ENCODE measurements at places on chromosomes 13 and 19.

- DNase-seq, result no peak
These were observed 53.6 kb downstream of the TDRD12 start for GRCh38 chr19:32773126-32773525.

- no peak for DNase-seq
These were observed 275.6 kb downstream of the DACH1 start for GRCh38 chr13:71591374-71591773.

DNA sequence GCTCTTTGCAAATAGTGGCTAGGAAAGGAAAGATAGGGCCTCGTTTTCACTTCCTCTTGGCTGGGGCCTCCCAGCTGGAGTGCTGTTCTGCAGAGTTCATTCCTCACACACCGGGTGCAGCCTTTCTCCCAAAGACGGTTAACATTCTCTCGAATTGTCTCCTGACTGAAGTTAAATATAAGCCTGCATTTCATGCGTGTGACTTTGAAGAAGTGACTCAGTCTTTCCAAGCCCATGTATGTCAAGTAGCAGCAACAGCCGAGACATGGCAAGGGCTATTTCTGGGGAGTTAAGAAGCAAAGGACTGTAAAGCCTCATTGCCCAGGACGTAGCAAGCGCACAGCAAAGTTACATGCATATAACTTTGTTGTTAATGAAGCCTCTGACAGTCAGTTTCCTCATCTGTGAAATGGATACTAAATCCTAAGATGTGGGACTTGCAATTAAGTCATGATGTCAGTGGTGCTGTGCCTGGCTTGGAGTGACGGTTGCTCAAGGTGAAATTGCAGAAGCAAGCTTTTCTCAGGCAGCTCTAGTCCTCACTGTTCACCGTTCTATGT lies 502.4 kb downstream of the MYO16 start:
- DNase-seq, result no peak

DNA sequence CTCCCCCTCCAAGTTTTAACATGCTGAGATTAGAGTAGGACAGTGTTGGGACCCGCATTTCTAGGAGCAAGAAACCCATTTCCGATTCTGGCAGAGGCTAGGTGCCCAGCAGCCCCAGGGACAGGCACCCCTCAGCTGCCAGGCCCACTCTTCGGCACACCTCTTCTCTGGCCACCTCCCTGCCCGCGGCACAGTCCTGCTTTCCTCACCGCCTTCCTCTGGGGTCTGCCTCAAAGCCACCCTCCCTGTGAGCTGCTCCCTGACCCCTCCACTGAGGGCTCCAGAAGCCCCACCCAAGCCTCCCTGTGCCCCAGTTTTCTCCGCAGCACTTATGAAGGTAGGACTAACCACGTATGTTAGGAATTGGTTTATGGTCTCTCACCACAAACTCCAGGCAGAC lies 79.9 kb downstream of the STK24 start:
- DNase-seq, result no peak

DNA sequence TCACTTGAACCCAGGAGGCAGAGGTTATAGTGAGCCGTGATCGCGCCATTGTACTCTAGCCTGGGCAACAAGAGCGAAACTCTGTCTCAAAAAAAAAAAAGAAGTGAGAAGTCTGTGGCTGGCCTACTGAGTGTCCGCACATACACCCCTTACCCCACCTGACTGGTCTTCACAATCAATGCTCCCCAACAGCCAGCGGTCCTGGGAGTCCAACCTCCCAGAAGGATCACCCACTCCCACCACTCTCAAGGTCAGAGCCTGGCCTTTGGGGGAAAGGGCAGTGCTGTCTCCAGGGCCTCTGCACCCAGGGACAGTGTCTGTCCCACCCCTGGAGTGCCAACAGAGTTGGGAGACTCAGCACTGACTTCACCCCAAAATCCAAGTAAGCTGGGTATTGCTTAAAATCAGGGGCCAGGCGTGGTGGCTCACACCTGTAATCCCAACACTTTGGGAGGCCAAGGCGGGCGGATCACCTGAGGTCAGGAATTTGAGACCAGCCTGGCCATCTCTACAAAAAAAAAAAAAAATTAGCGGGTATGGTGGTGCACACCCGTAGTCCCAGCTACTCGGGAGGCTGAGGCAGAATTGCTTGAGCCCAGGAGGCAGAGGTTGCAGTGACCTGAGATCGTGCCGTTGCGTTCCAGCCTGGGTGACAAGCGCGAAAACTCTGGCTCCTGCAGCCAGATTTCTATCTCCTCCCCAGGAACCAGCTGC lies 2.3 kb upstream of the CD320 start:
- no peak for DNase-seq

GRCh38 chr13:80116107-80116506 lies 224.8 kb downstream of the SPRY2 start:
- DNase-seq, result no peak

DNA sequence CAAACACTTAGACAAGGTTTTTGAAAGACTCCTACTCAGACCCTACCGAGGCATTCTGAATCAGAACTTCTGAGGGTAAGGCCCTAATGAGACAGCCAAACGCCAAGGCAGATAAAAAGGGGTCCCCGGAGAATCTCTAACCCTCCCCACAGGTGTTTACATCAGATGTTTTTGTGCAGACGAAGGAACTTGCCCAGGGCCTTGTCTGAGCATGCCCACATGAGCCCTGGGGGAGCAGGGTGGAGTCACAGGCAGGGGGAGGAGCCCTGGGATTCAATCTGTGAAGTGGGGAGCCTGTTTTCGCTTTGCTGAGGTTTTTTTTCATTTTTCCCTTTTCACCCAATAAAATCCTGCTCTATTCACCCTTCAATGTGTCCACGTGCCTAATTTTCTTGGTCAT lies 61.6 kb upstream of the MED4 start:
- DNase-seq, result peak; percentile 68

DNA sequence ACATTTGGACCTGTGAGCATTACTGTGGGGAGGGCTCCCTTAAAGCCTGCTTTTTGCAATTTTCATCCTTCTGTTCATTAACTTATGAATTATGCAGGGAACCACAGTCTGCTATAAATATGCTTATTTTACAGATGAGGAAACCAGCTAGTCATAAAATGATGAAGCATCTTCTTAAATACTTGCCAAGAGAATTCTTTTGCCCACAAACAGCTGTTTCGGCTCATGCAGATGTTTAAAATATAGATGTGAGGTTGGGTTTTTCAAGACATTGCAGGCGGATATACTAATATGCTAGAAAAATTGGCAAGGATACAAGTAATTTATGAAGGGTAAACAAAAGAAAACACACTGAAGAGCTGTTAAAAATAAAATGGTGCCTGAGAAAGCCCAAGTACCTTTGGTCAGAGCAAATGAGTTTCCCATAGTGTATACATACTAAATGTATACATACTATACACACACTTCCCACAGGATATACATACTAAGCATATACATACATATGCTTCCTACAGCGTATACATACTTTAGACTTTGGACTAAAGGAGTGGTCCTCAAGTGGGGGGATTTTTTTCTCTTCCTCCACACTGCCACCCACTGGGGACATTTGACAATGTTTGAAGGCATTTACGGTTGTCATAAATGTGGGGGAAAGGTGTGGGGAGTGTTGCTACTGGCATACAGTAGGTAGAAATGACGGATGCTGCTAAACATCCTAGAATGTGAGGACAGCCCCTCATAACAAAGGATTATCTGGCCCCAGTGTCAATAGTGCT lies 164.9 kb upstream of the CSNK1A1L start:
- no peak for DNase-seq

DNA sequence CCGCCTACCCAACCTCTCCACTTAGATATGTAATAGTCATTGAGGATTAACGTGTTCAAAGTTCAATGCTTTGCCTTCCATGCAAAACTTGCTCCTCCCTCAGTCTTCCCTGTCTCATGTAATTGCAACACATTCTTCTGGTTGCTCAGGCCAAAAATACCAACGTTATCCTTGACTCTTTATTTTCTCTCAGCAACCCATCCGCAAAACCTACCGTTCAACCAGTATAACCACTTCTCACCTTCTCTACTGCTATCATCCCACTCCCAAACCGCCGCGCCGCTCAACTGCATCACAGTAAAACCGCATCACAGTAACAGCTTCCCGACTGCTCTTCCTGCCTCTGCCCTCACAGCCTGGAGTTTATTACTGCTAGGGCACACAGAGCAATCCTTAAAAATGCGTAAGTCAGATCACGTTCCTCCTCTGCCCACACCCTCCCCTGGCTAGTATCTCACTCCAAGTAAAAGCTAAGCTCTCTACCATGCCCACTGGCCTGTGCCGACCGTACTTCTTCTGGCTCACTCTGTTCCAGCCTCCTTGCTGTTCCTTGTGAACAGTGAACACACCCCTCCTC lies 8.2 kb downstream of the MTIF3 start:
- no peak for DNase-seq

DNA sequence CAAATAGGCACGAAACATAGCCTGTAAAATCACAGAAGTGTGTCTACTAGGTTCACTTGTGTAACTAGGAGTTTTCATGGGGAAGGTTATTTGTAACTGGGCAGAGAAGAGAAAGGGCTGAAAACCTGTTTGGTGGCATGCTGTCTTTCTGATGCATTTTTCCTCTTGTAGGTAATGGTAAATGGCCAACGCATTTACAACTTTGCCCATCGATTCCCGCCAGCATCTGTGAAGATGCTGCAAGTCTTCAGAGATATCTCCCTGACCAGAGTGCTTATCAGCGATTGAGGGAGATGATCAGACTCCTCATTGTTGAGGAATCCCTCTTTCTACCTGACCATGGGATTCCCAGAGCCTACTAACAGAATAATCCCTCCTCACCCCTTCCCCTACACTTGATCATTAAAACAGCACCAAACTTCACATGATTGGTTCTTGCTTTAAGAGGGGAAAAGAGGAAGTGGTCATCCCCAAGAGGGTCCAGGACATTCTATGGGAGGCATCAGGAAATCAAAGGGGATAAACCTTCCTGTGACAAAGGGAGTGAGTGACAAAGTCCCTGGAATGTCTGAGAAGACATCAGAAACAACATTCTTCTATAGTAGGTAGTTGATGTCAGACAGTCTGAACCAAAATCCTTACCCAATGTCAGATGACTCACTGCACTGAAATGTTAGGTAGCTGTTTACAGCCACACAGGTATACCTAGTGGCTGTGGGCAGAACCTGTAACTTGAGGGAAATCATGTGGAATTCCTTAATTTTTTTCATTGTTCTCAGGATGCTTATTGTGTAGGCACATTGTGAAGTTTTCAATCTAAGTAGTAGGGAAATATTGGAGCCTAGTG lies 5.0 kb downstream of the LGALS14 start:
- DNase-seq, result no peak

DNA sequence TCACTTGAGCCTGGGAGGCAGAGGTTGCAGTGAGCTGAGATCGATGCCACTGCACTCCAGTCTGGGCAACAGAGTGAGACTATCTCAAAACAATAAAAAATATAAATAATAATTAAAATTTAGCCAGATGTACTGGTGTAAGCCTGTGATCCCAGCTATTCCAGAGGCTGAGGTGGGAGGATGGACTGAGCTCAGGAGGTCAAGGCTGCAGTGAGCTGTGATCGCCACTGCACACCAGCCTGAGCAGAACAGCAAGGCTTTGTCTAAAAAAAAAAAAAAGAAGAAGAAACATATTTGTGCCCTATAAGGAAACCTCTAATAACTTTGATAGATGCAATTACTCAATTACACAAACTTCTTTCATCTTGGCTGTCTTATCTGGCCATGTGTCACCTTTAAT lies 52.3 kb downstream of the ABCC4 start:
- no peak for DNase-seq

GRCh38 chr13:83691966-83692365 lies 190.3 kb downstream of the SLITRK1 start:
- no peak for DNase-seq
